Smooth muscle cell of the pulmonary artery (primary cell): ENCODE measurements at places on chromosomes 5 and 9. TPM values are rescaled to one million over a fixed set of nuclear protein-coding genes. Genes with fewer than 3 reads are reported as not detected.

CDHR2 gene
- total RNA-seq = 0.17 TPM in 1 of 2 replicates, not detected in the other

THBS4 gene
- 0.63 and 2.1 TPM in 2 replicates for total RNA-seq

KLHL3 gene
- total RNA-seq = 3.6 and 4.2 TPM in 2 replicates

IFNB1 gene
- not detected in 2 replicates for total RNA-seq

PCDHA6 gene
- 0.76 and 0.91 TPM in 2 replicates for total RNA-seq

OTP gene
- not detected in 2 replicates for total RNA-seq

SLC6A7 gene
- 0.20 TPM in 1 of 2 replicates, not detected in the other for total RNA-seq

IFNK gene
- total RNA-seq = not detected in 2 replicates

FOXI1 gene
- total RNA-seq = not detected in 2 replicates

ZFR gene
- 81.3 and 85.8 TPM in 2 replicates for total RNA-seq

SLC6A18 gene
- not detected in 2 replicates for total RNA-seq

SPINK6 gene
- not detected in 2 replicates for total RNA-seq

PCDHB11 gene
- total RNA-seq = 0.69 and 0.85 TPM in 2 replicates

REEP2 gene
- 11.2 and 29.8 TPM in 2 replicates for total RNA-seq

PRRX2 gene
- total RNA-seq = 11.3 and 17.9 TPM in 2 replicates

IL9 gene
- total RNA-seq = not detected in 2 replicates

EQTN gene
- total RNA-seq = not detected in 2 replicates

PRDM9 gene
- not detected in 2 replicates for total RNA-seq

PCDHGC4 gene
- total RNA-seq = 3.5 and 4.2 TPM in 2 replicates

SGCD gene
- total RNA-seq = 2.5 and 9.8 TPM in 2 replicates

FOXD4L3 gene
- 0.07 and 0.10 TPM in 2 replicates for total RNA-seq

PCDHB13 gene
- 0.59 and 1.8 TPM in 2 replicates for total RNA-seq
